ENCODE measurements at places on chromosomes 7 and 10.

DNA sequence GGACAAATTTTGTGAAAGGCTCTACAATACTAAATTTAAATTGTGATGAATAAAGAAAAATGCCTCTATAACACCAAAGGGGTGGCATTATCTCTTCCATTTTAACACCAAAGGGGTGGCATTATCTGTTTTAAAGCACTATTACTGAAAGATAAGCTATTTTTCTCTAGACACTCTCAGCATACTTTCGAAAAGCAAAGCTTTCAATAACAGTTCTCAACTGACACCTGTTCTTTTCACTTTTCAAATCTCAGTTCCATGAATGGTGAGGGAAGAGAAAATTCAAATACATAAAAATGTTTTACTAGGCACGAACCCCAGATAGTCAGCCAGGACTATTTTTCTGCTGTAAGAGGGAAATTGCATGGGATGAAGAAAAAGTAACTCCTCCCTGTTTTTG, 103.8 kb downstream of the CPEB3 start:
- DNase-seq = no peak

GRCh38 chr7:116999311-116999710, 46.0 kb downstream of the ST7 start:
- no peak for DNase-seq

- no peak for DNase-seq
These were observed 6.0 kb downstream of the ATP6V1F start for GRCh38 chr7:128868624-128869137.

DNA sequence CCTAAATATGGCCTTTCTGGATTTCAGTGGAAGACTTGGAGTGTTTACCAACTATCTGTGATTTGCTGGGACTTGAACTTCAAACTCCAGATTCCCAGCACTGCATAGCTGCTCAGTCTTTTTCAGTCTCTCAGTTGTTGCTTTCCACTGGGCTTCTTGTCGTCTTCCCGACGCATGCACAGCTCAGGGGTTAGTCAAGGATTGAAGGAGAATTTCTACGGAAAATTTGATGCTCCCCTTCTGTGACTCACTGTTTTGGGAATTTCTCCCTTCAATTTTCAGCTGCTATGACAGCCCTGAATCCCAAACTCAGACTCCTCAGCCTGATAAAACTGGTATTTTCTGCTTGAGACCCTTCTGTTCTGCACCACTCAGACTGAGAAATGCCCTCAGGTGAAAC, 91.7 kb downstream of the CYP26A1 start:
- no peak for DNase-seq

GRCh38 chr7:65268782-65269149, 104.9 kb upstream of the ZNF92 start:
- no peak for DNase-seq

DNA sequence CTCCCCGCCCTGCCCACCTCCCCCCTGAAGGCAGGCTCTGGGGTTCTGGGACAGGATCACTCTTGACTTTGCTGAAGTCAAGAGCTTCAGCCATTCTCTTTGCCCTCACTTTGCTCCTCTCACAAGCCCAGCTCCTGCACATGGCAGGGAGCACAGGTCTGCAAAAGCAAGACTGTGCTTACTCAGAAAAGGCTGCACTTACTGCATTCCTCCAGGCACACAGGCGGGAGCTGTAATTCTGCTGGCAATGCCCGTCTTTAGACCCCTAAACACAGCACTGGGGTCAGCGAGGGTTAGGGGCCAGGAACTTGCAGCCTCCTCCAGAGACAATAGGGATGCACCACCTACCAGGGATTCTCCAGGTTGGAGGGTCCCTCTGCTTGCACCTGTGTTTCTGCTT, 523.7 kb downstream of the TCERG1L start:
- no peak for DNase-seq

- DNase-seq = no peak
These were observed 230.3 kb downstream of the SH2D4B start for GRCh38 chr10:80767963-80768362.

DNA sequence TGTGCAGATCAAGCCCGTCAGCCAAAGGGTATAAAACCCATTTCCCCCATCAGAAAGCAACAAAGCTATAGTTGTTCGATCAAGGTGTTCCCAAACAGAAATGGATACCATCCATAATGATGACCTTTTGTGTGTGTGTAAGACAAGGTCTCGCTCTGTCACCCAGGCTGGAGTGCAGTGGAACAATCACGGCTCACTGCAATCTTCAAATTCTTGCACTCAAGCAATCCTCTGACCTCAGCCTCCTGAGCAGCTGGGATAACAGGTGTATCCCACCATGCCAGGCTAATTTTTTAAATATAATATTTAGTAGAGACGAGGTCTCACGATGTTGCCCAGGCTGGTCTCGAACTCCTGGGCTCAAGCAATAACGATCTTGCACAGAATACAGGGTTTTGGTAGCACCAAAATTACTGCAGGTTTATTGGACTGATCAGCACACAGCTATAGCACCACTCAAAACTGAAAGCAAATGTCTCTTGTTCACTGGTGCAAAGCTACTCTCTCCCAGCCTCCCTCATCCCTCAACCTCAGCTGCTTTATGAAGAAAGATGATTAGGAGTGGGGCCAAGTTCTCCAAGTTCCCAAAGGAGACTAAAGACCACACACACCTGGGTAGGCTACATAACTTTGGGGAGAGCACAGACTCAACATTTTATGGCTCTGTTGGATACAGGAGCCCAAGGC, 80.5 kb downstream of the ABI1 start:
- no peak for DNase-seq

DNA sequence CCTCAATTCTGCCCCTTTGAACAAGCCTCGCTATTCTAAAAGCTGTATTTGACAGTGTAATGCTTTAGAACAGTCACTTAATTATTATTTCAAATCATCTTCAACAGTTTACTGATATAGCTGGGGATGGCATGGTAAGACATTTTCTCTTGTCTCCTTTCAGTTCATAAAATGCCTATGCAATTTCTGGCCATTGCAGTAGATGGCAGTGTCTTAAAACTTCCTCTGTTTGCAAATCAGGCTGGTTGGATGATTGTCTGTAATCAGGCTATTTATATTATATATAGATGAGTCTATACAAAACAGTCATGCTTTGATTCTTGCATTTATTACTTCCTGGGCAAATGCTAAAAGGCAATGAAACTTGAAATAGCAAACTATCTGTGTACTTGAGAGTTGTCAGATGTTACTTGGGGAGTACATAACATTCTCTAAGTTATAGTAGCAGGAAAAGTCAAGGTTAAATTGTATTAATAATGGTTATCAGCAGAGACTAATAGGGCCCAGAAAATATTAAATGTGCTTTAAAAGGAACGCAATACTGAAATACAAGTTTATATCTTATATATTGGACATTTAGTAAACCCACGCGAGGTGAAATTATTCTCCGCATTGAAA, 55.5 kb upstream of the LHFPL3 start:
- DNase-seq = peak; percentile 2

DNA sequence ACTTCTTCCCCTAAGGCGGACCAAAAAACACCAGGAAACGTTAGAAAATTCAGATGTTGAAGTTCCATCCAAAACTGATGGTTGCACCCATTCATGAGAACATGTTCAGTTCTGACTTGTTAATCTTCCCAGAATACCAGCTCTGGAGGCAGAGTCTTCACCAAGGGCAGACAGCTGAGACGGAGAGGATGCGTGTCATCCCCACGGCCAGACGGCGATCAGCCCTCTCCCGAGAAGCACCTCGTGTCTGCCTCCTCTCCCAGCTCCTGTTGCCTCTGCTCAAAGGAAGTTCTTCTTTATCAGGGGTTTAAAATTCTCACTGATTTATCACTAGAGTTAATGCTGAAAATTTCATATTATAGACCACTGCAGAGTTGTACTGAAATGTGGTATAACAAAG, 269.7 kb downstream of the ZMYND11 start:
- no peak for DNase-seq

DNA sequence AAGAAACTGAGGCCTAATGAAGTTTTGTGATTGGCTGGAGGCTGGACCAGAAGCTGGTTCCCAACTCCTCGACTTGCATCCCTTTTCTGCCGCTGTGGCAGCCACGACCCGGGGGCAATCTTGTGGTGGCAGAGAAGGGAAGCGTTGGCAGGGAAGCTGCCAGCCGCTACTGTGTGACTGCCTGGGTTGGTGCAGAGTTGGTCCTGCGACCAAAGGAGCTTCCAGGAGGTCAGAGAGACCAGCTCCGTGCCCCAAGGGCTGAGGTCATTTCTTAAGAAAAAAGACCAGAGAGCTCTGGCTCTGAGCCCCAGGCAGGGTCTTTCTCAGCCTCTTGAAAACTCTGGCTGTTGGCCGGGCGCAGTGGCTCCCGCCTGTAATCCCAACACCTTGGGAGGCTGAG, 47.2 kb downstream of the PRF1 start:
- no peak for DNase-seq

GRCh38 chr10:60508037-60508436, 118.4 kb upstream of the ANK3 start:
- DNase-seq = no peak

DNA sequence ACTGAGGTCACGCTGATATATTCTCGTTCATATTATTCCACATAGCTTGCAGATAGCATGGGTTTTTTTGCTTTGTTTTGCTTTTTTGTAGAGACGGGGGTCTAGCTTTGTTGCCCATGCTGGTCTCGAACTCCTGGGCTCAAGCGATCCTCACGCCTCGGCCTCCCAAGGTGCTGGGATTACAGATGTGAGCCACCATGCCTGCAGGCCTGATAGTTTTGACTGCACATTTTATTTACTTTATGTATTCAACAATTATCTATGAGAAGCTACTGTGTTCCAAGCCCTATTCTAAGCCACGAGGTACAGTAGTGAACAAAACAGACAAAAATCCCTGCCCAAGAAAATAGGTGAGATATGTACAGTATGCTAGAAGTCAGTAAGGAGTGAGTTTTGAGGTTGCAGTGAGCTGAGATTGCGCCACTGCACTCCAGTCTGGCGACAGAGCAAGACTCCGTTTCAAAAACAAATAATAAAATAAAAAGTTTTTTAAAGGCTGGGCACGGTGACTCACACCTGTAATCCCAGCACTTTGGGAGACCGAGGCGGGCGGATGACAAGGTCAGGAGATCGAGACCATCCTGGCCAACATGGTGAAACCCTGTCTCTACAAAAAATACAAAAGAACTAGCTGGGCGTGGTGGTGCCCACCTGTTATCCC, 1.3 kb upstream of the YWHAG start:
- DNase-seq = no peak

- DNase-seq = no peak
These were observed 70.7 kb downstream of the BEND7 start for GRCh38 chr10:13457958-13458686.

DNA sequence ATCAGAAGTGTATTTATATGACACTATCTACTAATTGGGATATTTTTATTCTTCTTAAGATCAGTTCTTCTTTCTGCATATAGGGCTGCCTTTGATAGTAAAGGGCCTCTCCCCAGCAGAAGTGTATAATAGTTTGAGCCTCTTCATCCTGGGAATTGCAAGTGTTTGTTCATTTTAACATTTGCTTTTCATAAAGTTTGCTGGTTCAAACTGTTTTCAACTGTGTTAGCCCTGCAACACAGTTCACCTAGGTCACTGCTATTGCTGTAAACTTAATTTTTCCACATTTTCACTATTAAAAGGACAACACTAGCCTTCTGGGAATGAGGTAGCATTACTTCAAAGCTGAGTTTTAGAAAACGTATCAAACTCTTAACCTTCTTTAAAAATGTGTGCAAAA, 2.8 kb downstream of the JAZF1 start:
- no peak for DNase-seq

GRCh38 chr10:30562787-30563186, 66.8 kb downstream of the LYZL2 start:
- DNase-seq = no peak

GRCh38 chr10:43687373-43687772, 38.7 kb upstream of the ZNF32 start:
- DNase-seq = no peak

GRCh38 chr7:4715410-4715776, 33.3 kb downstream of the FOXK1 start:
- peak; percentile 46 for DNase-seq

GRCh38 chr7:51261950-51262795, 54.4 kb downstream of the COBL start:
- DNase-seq = peak; percentile 52

- DNase-seq = no peak
These were observed 37.9 kb upstream of the CAPZA2 start for GRCh38 chr7:116824449-116824848.

- peak; percentile 17 for DNase-seq
These were observed 43.4 kb downstream of the BPGM start for GRCh38 chr7:134690016-134690415.

GRCh38 chr10:130190737-130191115, 54.5 kb downstream of the GLRX3 start:
- DNase-seq = no peak

- peak; percentile 56 for DNase-seq
These were observed 85.1 kb downstream of the WASHC2A start for GRCh38 chr10:50152792-50153272.

GRCh38 chr7:64892116-64892515, 11.0 kb upstream of the ZNF273 start:
- DNase-seq = no peak

DNA sequence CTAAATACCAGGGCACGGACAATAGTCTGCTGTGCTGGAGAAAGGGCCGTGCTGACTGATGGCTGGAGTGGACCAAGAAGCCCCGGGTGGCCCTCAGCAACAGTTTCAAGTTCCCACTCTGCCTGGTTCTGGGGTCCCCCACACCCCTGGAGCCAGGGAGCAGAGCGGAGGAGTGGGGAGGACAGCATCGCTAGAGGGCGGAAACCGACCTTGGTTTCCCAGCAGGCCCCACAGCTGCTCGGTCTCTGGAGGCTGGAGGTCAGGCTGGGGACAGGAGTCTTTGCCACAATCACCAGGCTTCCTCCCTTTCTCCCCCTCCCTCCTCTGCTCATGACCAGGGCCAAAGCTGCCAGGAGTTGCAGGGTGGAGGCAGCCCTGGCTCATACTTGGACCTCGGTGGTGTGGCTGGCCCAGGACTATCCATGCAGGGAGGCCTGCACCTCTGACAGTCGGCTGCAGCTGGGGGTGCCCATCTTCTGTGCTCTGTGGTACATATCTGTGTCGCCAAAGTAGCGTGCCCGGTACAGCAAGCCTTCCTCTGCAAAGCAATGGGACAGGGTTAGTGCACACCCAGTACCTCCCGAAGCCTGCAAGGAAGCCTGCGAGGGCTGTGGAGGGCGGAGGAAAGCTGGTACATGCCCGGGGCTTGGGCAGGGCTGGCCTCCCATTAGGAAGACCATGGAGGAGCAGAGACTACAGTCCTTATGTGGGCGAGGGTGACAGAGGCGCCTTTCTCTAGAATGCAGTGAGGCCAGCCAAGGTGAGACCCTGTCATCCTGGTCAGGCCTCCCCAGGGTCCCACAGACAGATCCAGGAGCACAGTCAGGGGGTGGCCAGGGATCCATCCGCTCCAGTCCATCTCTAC, 19.1 kb downstream of the DNAJB12 start:
- DNase-seq = peak; percentile 31

Measured in thyroid gland (tissue), 4 donors.